ENCODE measurements at places on chromosomes 4 and X.

GRCh38 chrX:13212191-13212651 lies 107.6 kb downstream of the ATXN3L start:
- DNase-seq = no peak

GRCh38 chr4:139221687-139222086 lies 44.7 kb upstream of the ELF2 start:
- DNase-seq = no peak

- no peak for DNase-seq
Measured at GRCh38 chr4:36786519-36786918, 458.0 kb upstream of the NWD2 start.

DNA sequence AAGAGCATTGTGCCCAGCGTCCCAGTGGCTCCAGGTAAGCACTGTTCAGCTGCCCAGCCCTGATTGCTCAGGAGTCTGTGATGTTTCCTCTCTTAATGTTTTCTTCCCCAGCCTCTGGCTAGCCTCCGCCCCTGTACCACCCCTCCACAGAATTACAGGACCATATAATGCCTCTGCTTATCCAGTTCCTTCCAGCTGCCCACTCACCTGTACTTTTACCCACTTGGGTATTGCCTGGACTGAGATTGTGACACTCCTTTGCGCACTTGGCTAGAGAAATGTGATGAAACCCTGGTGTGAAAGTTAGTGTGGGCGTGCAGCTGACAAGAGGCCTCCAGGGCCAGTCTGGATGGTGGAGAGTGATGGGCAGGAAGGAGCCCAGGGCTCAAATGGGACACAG lies at the start of gene AWAT2:
Gene AWAT2, minus strand, starts transcription at position 14 of the 400 bp plus-strand sequence. Its CDS starts 6 bp downstream, at position 8.
- no peak for DNase-seq

GRCh38 chrX:69293776-69294601 lies 128.7 kb upstream of the PJA1 start:
- no peak for DNase-seq

Data from H54 (cell line).